ENCODE measurements at places on chromosomes 2 and 18.

GRCh38 chr2:213848631-213849030, 562.2 kb upstream of the VWC2L start:
- DNase-seq: no peak

DNA sequence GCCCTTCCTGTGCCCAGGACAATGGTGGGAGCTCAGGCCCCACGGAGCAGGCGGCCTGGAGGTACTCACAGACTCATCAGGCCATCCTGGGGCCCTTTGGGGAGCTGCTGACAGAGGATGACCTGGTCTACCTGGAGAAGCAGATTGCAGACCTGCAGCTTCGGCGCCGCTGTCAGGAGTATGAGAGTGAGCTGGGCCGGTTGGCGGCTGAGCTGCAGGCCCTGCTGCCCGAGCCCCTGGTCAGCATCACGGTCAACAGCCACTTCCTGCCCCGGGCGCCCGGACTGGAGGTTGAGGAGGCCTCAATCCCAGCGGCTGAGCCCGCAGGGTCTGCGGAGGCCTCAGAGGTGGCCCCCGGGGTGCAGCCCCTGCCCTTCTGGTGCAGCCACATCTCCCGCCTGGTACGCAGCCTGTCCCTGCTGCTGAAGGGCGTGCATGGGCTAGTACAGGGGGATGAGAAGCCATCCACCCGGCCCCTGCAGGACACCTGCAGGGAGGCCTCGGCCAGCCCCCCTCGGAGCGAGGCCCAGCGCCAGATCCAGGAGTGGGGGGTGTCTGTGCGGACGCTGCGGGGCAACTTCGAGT, 8.3 kb upstream of the KLHL30 start:
- no peak for DNase-seq

DNA sequence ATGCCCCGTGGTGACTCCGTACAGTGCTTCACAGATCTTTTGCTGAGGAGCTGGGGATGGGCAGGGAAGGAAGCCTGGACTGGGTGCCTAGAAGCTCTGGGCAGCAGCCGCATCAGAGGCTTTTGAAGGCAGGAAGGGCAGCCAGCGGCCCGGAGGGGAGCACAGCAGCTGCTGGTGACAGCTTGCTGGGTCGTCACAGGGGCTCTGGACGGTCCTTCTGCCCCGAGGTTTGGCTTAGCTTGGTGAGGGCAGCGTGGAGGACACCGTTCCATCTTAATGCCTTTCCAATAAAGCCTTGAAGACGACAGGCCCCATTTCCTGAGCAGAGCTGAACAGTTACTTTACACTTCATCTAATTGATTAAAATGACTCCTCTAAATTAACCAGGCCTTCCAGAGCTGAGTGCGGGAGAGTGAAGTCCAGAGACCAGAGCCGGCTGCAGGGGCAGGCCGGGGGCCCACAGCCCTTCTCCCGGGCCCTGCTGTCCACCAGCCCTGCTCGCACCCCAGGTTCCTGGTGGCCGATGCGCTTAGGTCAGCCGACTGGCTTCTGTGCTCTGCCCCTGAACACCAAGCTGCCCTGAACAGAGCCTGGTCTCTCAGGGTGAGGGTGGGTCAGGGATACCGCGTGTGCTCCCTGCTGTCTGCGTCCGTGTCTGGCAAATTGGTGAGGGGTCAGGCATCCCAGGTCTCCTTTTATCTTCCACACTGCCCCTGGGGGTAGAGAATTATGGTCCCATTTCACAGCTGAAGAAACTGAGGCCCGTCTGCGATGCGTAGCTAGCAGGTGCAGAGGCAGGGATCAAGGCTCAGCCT, 43.5 kb downstream of the RRM2 start:
- DNase-seq: no peak

GRCh38 chr2:105749583-105750400, 5.1 kb downstream of the NCK2 start:
- DNase-seq: no peak

GRCh38 chr2:60840880-60841279, 40.5 kb upstream of the REL start:
- DNase-seq: no peak

DNA sequence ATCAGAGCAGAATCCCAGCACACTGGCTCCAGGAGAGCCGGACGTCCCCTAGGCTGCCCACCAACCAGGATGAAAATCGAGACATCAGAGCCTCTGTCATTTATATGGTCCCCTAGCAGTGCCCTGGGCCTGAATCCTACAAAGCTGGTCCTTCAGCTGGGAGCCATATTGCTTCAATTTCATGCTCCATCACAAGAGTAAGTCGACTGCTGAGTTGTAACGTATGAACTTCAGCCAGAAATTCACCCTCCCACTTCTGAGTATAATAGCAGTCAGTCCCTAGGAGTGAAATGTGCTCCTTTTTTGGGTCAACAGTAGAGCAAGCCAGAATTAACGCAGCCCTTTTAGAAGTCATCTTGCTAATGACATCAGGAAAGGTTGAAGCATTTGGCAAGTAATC, 126.4 kb downstream of the CCBE1 start:
- DNase-seq: no peak

DNA sequence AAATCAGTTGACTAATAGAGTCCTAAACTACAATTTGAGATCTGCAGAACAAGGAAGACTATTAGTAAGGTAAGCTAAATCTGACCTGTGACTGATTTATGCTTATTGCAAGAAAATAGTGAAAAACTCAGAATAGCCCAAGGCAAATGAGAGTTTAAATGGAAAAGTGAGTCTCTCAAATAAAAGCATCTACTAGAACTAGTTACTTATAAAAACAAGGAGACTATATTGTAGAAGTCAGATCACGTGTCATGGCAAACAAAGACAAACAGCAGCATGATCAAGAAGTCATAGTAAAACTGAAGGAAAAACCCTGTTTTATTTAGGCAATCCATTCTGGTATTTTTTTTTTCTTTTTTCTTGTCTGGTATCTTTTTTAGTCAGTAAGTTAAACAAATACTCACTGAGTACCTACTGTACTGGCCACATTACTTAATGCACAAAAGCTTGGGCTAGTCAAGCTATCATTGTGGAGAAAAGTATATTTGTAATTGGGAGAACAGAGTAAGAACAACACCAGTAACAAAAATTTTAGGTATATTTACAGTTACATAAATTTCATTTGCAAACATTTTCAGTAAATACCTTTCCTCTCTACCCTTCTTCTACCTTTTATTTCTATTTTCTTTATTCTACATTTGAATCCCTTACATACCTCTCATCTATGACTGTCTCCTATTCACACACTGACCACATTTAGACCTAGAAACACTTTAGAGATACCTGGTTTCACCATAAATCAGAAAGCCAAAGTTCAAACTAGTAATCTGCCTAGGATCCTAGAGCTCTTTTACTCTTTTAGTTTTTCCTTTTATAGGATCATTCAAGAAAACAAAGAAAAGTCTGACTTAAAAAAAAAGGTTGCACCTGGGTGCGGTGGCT, 23.7 kb downstream of the CCDC88A start:
- no peak for DNase-seq

DNA sequence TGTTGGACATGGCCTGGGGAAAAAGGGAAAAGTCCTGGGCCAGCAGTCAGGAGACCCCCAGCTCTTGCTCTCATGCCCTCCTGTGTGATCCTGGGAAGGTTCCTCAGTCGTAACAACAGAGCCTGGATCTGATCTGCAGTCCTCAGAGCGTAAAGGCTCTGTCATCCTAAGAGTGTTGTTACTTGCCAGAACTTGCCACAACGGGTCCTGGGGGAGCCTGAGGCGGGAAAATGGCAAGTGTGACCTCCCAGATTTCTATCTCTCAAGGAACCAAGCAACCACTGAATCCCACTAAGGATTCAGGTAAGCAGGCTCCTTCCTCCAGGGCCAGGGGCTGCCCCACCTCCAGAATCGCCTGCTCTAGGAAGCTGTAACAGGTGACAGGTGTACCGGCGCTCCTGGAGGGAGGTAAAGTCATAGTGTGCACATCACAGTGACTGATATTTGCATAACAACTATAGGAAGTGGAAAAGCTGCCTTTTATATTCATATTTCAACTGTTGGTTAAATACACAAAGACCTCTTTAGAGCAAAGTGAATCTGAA, 18.4 kb downstream of the HS1BP3 start:
- DNase-seq: no peak

- DNase-seq: no peak
Measured at GRCh38 chr2:70574618-70575017, 21.0 kb upstream of the TGFA start.

DNA sequence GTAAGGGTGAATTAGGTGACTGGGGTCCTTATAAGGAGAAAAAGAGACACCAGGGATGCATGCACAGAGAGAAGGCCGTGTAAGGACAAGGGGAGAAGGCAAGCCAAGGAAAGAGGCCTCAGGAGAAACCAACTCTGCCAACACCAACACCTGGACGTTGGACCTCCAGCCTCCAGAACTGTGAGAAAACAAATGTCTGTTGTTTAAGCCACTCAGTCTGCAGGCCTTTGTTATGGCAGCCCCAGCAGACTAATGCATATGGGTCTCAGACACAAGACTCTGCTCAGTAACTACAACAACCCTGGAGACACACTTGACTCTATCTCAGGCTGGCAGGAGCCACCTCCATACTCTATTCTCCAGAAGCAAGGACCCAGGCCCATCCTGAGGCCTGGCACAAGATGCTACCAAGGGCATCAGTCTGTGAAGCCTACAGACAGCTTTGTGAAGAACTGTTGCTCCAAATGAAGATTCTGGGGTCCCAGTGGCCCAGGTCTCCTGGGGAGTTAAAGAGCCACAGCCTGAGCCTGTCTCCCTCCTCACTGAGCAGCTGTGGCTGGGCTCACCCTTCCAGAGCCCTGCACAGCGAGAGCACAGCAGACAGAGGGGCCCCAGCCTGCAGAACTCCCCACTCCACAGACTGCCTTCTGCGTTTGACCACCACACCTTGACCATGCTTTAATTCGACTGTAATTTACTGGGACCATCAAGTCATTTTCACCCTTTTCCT, 43.0 kb upstream of the SLC35G4 start:
- no peak for DNase-seq

DNA sequence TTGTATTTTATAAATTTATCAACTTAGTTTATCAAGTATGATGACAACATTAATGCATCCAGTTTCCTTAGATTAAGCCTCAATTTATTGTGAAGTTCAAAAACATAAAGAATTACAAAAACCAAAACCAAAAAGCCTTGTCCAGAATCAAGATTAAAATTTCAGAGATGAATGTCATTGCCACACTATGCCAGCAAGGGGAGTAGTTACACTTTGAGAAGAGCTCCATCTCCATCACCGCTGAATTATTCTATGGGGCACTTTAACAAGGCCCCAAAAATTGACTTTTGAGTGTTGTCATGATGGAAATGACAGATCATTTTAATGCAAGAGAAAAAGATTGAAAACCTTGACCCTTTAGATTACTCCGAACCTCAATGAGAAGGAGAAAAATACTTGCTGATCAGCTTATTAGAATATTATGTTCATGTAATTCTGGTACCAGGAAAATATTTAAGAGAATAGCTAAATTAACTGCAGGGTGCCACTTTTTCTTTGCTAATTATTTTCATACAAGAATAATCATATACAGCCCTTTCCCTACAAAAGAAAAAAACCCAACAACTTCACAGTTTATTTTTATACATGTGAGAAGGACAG, 152.5 kb upstream of the AQP4 start:
- no peak for DNase-seq

GRCh38 chr2:46590319-46590718, 111.0 kb downstream of the TMEM247 start:
- DNase-seq: no peak

- DNase-seq: no peak
Measured at GRCh38 chr2:675460-675859, 1.7 kb downstream of the TMEM18 start.

- no peak for DNase-seq
Measured at GRCh38 chr2:168964251-168964807, 63.2 kb downstream of the G6PC2 start.

GRCh38 chr2:216057688-216058193, 23.9 kb downstream of the PECR start:
- DNase-seq: peak; percentile 20

GRCh38 chr18:12786669-12787068, 83.8 kb downstream of the PSMG2 start:
- no peak for DNase-seq

DNA sequence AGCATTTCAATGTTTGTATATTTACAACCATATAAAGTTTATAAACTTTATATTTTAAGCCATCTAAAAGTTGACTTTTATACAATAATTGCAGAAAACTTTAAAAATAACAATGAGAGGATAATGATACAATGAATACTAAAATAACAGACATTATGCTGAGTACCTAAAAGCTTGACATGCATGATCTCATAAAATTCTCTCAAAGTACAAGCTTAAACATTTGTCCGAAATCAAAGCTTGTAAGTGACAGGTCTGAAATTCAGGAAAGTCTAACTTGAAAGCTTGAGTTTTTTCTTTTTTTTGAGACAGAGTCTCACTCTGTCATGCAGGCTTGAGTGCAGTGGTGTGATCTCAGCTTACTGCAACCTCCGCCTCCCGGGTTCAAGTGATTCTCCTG, 84.1 kb upstream of the FRZB start:
- no peak for DNase-seq

GRCh38 chr2:28488858-28489575, 6.8 kb upstream of the PLB1 start:
- no peak for DNase-seq

DNA sequence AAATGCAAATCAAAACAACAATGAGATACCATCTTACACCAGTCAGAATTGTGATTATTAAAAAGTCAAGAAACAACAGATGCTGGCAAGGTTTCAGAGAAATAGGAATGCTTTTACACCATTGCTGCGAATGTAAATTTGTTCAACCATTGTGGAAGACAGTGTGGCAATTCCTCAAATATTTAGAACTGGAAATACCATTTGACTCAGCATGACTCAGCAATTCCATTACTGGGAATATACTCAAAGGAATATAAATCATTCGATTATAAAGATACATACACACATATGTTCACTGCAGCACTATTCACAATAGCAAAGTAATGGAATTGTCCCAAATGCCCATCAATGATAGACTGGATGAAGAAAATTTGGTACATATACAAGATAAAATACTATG, 516.7 kb downstream of the ERBB4 start:
- DNase-seq: no peak

DNA sequence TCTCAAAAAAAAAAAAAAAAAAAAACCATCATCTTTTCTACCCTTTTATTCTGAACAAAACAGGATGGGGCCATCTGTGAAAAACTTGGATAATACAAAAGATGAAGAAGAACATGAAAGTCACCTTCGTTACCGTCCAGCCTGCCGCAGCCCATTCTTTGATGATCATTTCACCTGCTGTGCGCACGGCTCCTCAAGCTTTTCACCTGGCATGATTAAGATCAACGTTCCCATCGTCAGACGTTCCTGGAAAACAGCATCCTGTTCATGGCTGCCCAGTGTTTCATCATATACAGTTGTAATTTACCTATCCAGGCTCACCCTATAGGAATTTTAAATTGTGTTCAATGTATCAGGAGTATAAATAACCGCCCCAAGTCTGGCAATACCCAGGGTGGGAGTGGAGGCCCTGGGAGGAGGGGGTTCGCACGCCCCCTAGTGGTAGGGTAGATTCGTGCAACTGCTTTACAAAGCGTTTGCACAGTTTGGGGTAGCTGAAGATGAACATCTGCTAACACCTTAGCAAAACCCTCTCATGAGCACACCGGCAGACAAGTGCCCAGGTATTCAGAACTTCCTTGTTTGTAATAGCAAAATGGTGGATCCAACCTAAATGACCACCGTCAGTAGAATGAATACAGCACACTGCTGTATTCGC, 49.0 kb upstream of the GLI2 start:
- DNase-seq: no peak
